Ureter (tissue), 1 donor: ENCODE measurements at places on chromosomes 13 and 19. TPM values are rescaled to one million over a fixed set of nuclear protein-coding genes. Genes with fewer than 3 reads are reported as not detected.

DNA sequence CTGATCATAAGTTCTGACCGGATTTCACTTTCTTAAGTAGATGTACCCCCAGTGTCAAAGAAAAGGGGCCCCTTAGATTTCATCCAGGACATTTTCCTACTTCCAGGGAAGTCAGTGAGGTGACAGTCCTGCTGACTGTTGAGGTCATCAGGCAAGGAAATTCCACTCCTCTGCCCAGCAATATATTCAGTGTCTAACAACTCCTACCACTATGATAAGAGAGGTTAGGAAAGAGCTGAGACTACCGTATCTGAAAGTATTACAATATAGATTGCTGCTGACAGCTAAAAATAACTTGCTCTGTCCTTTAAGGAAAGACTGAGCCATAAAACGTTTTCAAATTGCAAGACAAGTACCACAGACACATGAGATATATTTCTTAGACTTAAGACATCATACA is 325.1 kb downstream of the EFNB2 start:
- no peak for DNase-seq

GRCh38 chr13:97003071-97003470 is 8.8 kb upstream of the OXGR1 start:
- no peak for DNase-seq

DNA sequence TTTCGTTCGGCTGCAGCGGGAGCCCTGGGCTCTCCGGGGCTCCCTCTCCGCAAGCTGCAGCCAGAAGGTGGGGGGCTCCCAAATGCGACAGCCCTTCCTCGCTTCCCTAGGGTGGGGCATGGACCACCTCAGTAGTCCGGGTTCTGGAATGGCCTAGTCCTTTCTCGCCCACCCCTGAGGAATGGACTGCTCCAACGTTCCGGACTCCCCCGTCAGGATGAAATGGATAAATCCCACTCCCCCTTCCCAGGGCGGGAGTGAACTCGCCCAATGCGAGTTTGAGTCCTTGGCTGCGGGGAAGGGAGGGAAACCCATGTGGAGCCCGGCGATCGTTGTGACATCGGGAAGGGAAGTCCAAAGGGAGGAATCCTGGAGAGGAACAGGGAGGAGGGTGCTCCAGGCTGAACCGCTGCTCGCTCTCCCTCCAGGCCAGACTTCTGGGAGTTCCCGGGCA is 5.5 kb downstream of the HRC start:
- peak; percentile 79 for DNase-seq

DNA sequence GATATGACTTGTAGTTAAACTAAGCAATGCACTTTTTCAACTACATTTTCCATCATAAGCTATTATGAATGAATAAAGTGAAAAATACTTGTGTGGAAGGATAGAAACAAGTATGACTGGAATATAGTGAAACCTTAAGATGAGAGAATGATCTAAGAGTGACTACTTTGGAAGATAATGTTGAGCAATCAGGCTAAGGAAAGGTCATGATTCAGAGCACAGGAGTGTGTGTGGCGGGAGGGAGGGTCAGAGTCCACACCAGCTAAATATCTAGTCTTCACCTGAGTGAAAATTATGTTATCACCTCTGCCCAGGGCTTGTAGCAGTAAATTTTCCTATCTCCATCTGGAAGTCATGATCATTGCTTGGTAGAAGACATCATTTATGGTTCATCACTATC is 833.4 kb upstream of the ATXN8OS start:
- no peak for DNase-seq

The GAS6 gene
- 68.1 TPM for total RNA-seq

DNA sequence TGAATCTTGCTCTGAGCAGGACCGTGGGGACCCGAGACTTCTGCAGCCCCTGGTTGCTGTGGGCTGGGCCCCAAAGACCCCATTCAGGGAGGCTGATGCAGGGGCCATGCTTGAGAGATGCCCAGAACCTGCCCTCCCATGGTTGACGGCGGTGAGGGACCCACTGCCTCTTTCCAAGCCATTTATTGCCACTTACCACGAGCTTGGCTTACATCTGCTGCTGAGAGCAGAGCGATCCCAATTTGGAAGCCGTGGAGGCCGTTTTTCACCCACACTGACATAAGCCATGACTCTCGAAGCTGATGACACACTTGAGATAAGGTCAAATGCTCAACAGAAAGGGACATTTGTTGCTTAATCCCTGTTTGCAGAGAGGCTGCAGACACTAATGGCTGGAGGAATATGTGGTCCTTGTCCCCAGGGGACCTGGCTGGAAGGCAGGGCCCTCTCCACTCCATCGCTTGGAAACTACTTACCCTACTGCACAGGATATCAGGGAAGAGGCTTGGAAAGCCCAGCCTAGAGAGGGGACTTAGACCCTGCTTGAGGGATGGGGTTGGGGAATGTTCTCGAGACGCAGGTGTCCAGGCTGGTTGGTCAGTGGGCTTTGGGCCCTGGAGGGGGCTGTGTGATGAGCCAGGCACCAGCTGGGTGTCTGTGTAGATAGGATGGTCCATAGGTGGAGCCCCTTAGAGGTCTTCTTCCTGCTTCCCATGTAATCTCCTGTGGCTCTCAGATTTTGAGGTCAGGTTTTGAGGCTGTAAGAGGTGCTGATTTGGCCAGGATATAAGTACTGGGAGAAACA is 15.3 kb downstream of the ZNF536 start:
- DNase-seq = no peak

DNA sequence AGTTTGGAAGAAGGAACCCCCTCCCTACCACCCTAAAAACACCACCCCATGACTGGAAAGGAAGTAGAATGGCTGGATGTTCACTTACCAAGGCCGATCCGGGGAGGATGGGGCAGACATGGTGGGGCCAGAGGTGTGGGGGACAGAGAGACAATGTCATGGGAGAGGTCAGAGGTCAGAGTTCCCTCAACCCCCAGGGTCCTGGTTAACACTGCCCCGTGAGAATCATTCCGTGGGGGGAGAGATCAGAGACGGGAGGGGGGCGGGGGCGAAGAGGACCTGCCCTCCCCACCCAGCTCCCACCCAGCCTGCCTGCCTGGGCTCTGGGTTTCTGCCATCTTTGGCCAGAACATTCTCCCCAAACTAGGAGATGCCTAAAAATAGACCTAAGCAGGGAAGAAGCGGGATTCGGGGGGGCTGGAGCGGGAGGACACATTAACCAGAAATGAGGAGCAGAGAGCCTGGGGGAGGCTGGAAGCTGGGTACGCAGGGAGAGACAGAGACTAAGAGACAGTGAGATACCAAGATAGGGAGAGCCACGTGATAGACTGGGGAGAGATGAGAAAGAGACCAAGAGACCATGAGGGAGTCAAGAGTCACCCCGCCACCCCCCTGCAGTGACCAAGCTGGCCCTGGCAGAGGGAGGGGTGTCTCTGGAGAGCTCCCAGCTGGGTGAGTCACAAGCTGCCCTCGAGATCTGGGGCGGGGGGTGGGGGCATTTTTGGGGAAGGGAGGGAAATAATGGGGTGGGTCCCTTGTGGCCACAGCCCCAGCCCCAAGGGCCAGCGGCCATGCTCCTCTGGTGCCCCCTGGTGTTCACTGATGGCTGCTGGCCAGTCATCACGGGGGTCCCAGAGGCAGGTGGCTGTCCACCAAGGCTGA is 6.1 kb upstream of the KANK2 start:
- DNase-seq = peak; percentile 88

GRCh38 chr19:13152974-13153568 is 2.9 kb downstream of the IER2 start:
- peak; percentile 99 for DNase-seq

The KLK14 gene
- not detected for total RNA-seq

GRCh38 chr13:78997902-78998629 is 339.1 kb upstream of the OBI1 start:
- DNase-seq = no peak

The LMTK3 gene
- total RNA-seq = 5.1 TPM

- no peak for DNase-seq
Measured at GRCh38 chr13:26036383-26036782, 15.4 kb downstream of the SHISA2 start.

The STRN4 gene
- total RNA-seq = 67.6 TPM

DNA sequence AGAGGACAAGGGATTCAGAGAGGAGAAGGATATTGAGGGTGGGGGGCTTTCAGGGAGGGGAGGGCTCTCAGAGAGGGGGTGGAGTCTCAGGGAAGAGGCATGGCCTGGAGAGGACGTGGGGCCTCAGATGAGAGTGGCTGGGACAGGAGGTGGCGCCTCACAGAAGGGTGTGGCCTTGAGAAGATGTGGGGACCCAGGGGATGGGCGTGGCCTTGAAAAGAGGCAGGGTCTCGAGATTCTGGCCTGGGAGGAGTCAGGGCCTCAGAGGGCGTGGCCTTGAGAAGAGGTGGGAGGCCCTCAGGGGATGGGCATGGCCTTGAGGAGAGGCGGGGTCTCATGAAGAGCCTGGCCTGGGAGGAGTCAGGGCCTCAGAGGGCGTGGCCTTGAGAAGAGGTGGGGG is 23.7 kb upstream of the TNFSF14 start:
- no peak for DNase-seq

GRCh38 chr13:111049791-111050538 is 65.1 kb upstream of the ARHGEF7 start:
- DNase-seq = no peak

DNA sequence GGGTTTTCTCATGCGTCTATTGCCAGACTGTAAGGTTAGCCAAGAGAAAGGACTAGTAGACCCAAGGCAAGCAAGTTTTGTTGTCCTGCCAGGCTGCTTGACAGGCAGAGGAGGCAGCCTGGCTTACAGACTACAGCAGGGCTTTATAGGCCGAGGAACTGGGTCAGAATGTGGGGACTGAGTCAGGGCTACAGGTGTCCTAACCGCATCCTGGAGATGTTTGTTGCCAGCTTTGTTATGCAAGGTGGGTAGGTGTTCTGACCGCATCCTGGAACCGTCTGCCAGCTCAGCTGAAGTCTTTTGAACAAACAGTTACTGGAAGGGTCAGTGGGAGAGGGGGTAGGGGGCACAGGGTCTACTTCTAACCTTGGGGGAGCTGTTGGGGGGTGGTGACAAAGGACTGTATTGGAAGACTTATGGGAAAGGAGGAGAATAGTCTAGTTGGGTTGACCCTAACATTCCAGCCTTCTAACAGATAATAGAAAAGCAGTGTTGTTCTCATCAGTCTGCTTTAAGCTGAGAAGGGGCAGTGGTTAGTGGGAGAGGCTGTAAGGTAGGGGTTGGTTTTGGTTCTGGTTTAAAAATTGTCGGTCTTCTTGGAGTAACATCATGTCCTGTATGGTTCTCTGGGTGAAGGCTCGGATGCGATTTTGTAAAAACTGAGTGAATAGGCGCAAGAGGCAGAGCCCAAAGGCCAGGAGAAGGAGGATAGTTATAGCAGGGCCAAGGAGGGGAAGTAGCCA is 913.8 kb upstream of the SLITRK5 start:
- DNase-seq = no peak

- DNase-seq = no peak
Measured at GRCh38 chr19:34997071-34997617, 3.0 kb upstream of the GRAMD1A start.

- no peak for DNase-seq
Measured at GRCh38 chr19:2460245-2460644, 3.5 kb upstream of the LMNB2 start.

The TMEM238 gene
- 20.8 TPM for total RNA-seq

The SRRM5 gene
- total RNA-seq = 1.0 TPM

GRCh38 chr13:33728271-33729037 is 89.5 kb upstream of the RFC3 start:
- DNase-seq = no peak

DNA sequence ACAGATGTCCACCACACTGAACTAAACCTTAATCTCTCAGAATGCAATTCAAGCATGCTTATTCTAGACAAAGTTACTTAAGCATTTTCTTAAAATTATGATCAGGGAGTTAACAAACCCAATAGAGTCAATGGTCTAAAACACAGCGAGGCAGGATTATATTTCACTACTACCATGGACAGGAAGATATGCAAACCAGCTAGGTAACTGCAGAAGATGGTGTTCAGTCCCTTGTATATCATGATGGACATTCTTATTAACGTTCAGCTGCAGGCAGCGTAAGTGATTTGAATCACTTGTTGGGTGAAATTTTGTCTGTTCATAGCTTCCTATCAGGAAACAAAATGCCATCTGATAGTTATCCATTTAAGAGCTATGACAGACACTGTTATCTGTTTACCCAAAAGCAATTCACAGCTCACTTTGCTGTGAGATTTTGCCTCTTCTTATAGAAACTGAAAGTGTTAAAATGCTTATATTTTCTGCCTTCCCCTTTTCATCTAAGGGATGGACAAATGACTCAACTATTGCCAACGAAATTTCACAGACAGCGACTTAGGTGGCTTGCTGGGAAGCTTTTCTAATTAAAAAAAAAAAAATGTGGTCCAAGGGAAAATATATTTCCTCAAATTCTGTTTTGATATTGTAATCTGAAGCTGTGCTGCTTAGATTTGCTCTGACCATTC is 591.9 kb downstream of the DACH1 start:
- DNase-seq = no peak

DNA sequence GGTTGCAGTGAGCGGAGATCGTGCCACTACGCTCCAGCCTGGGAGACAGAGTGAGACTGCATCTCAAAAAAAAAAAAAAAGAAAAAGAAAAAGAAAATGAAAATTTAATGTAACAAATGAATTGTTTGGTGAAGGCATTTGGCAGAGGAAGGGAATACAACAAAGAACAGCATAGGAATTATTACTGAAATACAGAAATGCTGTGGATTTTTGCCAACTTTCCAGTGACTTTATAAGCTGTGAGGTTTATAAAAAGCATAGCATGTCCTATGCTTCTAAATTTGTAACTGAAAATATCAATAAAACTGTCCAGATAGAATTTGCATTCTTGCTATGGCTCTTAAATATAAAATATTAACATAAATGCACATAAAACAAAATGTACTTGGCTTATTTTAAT is 112.9 kb upstream of the IRS2 start:
- DNase-seq = no peak

- DNase-seq = peak; percentile 87
Measured at GRCh38 chr19:1248139-1248785, at the start of gene MIDN. Gene MIDN, plus strand, starts transcription at chr19:1248583. Its CDS starts 1,714 bp downstream, at chr19:1250297.

- peak; percentile 68 for DNase-seq
Measured at GRCh38 chr19:46014941-46015686, 7.7 kb downstream of the PGLYRP1 start.

DNA sequence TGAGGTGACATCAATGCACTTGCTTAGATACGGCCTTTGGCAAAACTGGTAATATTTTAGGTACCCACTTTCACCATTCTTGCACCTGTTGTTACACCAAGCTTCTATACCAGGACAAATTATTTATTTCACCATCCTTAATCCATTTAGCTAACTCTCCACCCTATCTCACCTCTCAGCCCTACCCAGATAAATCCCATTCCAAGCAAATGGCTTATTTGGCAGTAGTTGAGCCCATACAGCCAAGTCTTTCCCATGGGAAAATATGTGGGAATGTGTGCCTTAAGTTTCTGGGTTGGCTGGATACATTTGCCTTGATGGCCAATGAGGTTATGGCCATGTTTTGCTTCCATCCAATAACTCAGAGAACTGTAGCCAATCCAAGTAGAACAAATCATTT is 551.9 kb downstream of the GPC6 start:
- no peak for DNase-seq

DNA sequence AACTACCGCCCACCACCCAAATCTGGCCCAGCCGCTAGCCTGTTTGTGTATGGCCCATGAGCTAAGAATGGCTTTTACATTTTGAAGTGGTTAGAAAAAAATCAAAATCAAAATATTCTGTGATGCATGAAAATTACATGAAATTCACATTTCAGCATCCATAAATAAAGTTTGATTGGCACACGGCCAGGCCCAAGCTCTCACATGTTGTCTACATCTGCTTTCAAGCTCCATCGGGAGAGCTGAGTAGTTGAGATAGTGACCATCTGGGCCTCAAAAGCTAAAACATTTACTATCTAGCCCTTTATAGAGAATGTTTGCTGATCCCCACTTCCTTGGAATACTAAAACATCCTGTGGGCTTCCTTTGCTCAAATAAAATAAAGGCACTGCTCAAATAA is 14.5 kb downstream of the RFX2 start:
- DNase-seq = no peak

The MYPOP gene
- total RNA-seq = 5.5 TPM

The ZNF285 gene
- total RNA-seq = 6.6 TPM
